ENCODE measurements at places on chromosomes 3 and 15. TPM values are rescaled to one million over a fixed set of nuclear protein-coding genes. Genes with fewer than 3 reads are reported as not detected.

Gene STRC
- 0.77 TPM for total RNA-seq

Gene ATP6V1A
- 41.7 TPM for total RNA-seq

Gene ANKRD63
- total RNA-seq: not detected

- peaks cover 11% of the 10 kb centered on the region for H3K4me1 ChIP-seq
- no peak for DNase-seq
- no peaks in the 10 kb centered on the region for H3K36me3 ChIP-seq
- no peak overlapping the region for H3K27ac ChIP-seq
- H3K27me3 ChIP-seq: peaks cover 17% of the 10 kb centered on the region
Observed at GRCh38 chr3:156600834-156601233, 45.9 kb upstream of the SSR3 start.

GRCh38 chr3:65597226-65597951 lies 441.3 kb downstream of the MAGI1 start:
- no peaks in the 10 kb centered on the region for H3K36me3 ChIP-seq
- H3K27me3 ChIP-seq: peaks cover 33% of the 10 kb centered on the region
- H3K4me1 ChIP-seq: no peaks in the 10 kb centered on the region
- no peak for DNase-seq
- no peak overlapping the region for H3K27ac ChIP-seq

GRCh38 chr3:128421966-128422365 lies 44.7 kb downstream of the DNAJB8 start:
- H3K27ac ChIP-seq: no peak overlapping the region
- no peaks in the 10 kb centered on the region for H3K36me3 ChIP-seq
- H3K4me3 ChIP-seq: no peak overlapping the region
- no peaks in the 10 kb centered on the region for H3K27me3 ChIP-seq

- no peak overlapping the region for H3K27ac ChIP-seq
- peaks cover 10% of the 10 kb centered on the region for H3K27me3 ChIP-seq
- H3K4me1 ChIP-seq: no peaks in the 10 kb centered on the region
- H3K36me3 ChIP-seq: no peaks in the 10 kb centered on the region
- no peak overlapping the region for H3K4me3 ChIP-seq
Observed at GRCh38 chr3:57151021-57151449, 14.1 kb downstream of the IL17RD start.
